ENCODE measurements at places on chromosomes 5 and 9.

- peak; percentile 19 for DNase-seq
Observed at GRCh38 chr5:168047669-168048111, 243.8 kb upstream of the WWC1 start.

GRCh38 chr5:40025586-40025985 lies 600.8 kb upstream of the DAB2 start:
- no peak for DNase-seq

DNA sequence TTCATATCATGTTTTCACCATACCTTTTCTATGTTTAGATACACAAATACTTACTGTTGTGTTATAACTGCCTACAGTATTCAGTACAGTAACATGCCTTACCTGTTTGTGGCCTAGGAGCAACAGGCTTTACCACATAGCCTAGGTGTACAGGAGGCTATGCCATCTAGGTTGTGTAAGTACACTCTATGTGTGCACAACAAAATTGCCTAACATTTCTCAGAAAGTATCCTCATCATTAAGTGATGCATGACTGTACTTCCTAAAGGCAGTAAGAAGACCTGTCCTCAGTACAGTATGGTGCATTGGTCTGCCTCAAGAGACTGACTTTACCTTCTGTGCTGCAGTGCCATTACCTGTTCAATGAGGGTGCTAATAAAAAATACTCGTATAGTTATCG lies 7.9 kb downstream of the TXN start:
- DNase-seq = no peak

GRCh38 chr5:135467871-135468485 lies 15.8 kb upstream of the TIFAB start:
- DNase-seq = no peak

GRCh38 chr5:12901696-12902095 lies 997.5 kb upstream of the CTNND2 start:
- no peak for DNase-seq

- no peak for DNase-seq
Observed at GRCh38 chr5:40770764-40771163, 15.0 kb upstream of the TTC33 start.

GRCh38 chr9:98944057-98944733 lies 488 bp downstream of the COL15A1 start:
- DNase-seq = no peak

DNA sequence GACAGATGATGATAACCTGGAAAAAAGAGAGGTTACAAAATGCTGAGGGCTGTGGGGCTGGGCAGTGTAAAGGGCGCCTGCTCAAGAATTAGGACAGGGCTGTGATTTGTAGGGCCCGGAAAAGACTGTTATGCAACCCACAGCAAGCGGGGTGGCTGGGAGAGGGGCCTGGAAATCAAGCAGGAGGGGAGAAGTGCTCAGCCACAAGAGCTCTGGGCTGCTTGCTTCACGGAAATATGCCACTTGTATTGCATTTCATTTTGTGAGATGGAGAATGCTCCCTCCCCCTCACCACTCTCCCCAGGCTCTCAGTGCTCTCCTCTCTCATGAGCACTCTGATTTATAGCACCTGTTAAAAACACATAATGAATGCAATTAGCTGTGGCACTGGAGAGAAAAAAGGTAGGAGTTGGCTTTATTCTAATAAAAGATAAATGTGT lies 8.4 kb upstream of the HAND1 start:
- no peak for DNase-seq

GRCh38 chr5:78287833-78288232 lies 6.7 kb downstream of the AP3B1 start:
- DNase-seq = peak; percentile 90

GRCh38 chr9:110895147-110895905 lies 142.9 kb downstream of the LPAR1 start:
- no peak for DNase-seq

DNA sequence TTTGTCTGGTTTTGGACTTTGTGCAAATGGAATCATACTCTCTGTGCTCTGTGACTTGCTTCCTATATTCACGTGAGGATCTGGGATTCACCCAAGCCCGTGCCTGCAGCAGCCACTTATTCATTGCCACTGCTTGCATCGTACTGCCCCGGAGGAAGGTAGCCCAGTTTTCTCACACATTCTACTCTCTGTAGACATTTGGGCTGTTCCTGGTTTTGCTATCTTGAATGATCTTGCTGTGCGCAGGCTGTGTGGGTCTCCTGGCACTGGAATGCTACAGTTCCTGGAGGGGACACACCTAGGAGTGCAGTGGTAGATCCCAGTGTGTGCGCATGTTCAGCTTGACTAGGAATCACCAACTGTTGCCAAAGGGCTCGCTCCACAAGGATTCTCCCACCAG lies 99.2 kb upstream of the BOD1 start:
- DNase-seq = no peak

- no peak for DNase-seq
Observed at GRCh38 chr5:172565455-172565854, 75.6 kb upstream of the NEURL1B start.

DNA sequence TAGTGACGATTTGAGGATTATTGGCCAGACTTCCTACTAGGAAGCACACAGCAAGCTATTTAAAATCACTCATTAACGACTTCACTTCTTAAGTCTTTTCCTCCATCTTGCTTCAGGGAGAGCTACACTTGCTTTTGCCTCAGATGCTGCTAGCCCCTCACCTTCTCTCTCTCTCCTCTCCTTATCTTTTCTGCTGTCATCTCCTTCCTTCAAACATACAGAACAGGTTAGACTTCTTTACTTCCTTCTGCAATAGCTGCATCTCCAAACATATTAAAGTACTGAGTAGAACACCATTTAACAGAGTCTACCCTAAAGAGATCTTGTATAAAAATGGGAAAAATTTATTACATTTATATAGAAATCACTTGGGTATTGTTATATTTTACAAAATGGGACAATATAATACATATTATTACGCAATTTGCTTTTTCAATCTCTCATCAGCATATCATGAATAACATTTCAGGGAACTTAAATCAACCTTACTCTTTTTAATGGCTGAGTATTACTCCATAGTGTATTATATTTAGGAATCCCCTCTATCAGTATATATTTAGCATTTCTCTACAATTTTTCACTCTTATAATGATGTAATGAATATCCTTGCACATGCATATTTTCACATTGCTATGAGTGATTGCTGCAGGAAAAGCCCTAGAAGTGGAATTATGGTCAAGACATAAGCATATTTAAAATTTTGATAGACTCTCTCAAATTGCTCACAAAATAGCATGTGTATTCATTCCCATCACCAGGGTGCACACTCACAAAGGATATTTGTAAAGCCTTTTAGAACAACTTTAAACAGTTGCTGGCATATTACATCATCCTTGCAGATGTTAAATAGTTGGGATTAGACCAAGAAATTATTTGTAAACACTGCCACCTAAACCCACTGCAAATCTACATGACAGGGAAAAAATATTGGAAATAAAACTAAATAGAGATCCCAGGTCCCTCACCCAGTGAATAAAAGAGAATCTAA lies 164.5 kb upstream of the NFIB start:
- DNase-seq = peak; percentile 6

DNA sequence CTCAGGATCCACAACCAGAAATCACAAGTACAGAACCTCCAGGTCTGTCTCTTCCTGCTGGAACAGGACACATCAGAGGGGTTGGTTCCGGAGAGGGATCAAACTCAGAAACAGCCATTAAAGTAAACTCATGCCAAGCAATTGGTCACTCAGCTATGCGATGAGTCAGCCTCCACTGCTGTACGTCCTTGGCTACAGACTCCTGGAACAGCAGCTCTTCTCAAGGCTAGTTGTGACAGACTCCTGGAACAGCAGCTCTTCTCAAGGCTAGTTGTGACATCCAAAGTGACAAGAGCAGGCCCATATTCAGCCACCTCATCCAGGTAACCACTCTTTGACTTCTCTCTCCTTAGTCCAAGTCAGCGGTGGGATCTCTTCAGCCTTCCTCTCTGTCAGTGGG lies at the start of gene SPINK13:
Gene SPINK13 (plus strand): TSS at position 229 of the 400 bp plus-strand sequence. CDS start 1,279 bp downstream, outside the sequence.
- peak; percentile 29 for DNase-seq

DNA sequence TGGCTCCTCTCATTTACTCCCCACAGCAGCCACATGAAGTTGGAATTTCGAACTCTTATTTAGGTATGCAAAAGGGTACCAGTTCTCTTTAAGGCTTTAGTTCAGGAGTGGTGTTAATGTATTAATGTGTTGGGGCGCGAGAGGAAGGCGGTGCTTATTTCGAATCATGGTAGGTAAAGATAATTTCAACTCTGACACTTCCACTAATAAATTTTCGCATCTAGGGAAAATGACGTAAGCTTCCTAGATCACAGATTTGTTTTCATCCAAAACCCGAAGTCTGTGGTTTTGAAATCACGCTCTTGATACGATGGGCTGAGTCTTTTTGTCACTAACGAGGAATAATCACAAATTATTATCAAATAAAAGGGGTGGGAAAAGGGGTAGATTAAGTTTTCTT lies 681 bp downstream of the PPWD1 start:
- DNase-seq = no peak

GRCh38 chr9:19231126-19231903 lies 822 bp downstream of the DENND4C start:
- DNase-seq = peak; percentile 30

GRCh38 chr9:132694144-132694543 lies 23.9 kb downstream of the GTF3C4 start:
- peak; percentile 6 for DNase-seq

- DNase-seq = no peak
Observed at GRCh38 chr5:76487386-76487785, 84.3 kb downstream of the IQGAP2 start.

GRCh38 chr5:33275391-33275790 lies 165.4 kb upstream of the TARS1 start:
- peak; percentile 23 for DNase-seq

DNA sequence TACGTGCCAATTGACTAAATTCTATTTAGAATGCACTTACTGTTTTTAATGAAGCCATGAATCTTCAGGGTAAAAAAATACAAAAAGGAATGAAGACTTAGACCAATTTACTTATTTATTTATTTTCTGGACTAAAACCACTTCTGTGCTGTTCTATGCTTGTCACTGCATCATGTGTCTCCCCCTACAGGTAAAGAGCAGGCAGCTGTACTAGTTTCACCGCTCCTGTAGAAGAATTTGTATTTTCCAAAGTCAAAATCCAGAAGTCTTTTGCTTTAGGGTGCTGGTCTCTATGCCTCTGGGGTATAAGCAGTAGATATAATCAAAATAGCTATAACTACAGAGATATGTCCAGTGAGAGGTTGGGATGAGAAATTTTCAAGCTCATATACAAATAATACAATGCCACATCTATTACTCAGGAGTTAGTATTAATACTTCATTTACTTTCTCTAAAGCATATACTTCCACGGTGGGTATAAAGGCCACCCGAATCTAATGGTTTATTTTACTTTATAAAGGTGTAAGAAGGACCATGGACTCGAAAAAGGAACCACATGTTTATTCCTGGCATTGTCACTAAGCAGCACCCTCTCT lies 591.5 kb downstream of the RAB3C start:
- peak; percentile 77 for DNase-seq

DNA sequence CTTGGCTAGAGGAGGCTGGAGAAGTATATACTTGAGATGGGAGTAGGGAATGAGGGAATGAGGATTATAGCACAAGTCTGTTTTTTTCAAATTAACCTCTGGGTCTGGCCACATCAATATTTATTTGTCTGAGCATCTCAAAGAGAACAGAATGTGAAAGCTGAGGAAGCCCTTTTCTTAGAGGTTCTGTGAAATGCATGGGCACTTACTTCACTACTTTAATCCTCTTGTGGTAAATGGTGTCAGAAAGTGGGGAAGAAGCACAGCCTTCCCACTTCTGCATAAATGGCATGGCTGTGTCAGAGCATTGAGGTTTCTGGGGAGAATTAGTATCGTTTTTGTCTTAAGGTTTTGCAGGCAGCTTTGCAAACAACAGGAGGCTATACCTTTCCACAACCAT lies 48.6 kb downstream of the SPATA31D1 start:
- no peak for DNase-seq

DNA sequence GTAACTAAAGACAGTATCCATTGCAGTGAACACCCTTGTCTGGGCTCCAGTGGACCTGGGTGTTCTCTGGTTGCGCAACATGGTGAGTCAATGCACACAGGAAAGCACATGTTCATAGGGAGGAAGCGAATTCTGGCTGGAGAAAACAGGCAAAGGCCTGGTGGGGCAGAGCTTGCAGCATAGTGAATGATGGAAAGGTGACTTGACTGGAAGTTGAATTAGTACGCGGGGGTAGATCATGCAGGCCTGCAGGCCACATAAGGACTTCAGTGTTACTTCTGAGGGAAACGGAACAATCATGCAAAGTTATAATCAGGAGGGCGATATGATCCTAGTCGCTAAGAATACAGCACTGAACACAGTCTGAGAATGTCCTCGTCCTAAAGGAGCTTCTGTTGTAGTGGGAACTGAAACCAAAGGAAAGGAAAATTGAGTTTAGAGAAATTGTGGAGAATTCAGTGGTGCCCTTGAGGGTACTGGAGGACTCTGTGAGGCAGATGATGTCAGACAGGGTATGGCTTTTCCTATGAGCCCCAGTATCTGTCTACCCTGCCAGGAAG lies 71.9 kb upstream of the RANBP3L start:
- DNase-seq = peak; percentile 63

DNA sequence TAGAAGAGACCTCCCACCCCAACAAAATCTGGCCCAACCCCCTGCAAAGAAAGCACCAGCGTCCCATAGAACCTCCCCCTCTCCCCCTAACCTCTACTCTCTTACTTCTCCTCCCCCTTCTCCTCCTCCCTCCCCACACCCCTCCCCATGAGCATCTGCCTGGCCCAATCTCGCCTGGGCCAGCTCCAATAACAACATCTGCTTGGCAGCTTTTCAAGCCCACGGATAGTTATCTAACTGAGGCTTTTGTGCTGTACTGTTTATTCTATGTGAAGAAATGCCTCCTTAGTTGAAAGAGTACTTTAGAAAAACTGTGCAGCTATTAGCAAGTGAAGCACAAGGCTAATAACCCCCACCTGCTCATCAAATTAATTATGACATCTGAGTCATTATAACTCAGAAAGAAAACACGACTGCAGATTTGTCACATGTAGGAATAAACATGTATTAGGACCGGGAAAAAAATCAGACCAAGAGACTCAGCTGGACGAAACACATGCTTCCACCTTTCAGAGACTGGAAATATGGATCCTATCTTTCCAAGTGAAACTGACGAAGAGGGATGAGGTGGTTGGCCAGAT lies 42.8 kb downstream of the NFIB start:
- peak; percentile 53 for DNase-seq

GRCh38 chr5:176629853-176630680 lies at the start of the genes EIF4E1B and SNCB:
Gene EIF4E1B, plus strand, starts transcription at chr5:176630675. Its CDS starts 12,113 bp downstream, at chr5:176642788.
Gene SNCB, minus strand, starts transcription at chr5:176630534. Its CDS starts 880 bp downstream, at chr5:176629654.
- DNase-seq = peak; percentile 49

GRCh38 chr9:95766906-95767305 lies 108.6 kb upstream of the ERCC6L2 start:
- no peak for DNase-seq
